ENCODE measurements at places on chromosomes 1 and 21.

DNA sequence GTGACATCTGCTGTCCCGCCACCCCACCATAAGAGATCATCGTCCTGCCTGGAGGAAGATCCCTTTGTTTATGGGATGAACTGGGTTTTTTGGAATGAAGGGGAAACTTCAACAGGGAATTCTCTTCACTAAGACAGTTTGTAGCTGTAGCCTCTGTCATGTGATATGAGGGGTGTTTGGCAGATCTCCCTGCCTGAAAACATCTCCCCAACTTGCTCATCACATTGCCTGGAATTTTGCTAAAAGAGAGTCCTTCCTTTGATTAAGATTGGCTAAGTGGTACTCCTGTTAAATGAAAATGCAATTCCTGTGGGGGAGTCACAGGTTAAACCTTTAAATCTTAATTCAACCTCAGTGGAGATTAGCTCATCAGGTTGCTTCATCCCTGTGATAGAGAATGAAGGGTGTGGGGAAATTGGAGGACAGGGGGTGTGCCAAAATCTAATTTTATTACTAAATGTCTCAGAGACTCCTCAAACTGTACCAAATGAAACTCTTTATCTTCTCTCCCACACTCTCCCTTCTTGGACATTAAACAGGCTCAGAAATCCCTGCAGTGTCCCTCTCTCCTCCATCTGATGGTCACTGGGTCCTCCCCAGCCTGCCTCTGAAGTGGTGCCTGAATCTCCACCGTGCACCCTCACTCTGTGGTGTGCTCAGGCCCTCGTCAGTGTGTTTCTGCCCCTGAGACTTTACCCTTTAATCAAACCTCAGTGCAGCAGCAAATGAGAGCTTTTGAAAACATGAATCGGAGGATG lies 54.8 kb downstream of the IER5 start:
- DNase-seq, result no peak

DNA sequence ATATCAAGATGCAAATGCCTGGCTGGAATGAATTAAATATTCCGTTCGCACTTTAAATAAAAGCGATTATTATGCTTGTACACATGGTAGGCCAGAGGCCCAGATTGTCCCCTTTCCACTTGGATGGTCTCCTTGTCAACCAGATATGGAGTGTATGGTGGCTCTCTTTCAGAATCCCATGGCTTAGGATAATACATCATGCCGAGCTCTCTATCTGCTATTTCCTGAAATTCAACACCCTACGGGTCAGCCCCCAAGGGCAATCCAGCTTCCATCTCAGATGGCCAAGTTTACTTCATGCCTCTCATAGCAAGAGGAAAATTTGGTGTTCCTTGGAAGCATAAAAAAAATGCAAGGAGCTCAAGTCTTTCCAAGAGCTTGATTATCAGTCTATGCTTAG lies 25.4 kb upstream of the FMO1 start:
- no peak for DNase-seq

DNA sequence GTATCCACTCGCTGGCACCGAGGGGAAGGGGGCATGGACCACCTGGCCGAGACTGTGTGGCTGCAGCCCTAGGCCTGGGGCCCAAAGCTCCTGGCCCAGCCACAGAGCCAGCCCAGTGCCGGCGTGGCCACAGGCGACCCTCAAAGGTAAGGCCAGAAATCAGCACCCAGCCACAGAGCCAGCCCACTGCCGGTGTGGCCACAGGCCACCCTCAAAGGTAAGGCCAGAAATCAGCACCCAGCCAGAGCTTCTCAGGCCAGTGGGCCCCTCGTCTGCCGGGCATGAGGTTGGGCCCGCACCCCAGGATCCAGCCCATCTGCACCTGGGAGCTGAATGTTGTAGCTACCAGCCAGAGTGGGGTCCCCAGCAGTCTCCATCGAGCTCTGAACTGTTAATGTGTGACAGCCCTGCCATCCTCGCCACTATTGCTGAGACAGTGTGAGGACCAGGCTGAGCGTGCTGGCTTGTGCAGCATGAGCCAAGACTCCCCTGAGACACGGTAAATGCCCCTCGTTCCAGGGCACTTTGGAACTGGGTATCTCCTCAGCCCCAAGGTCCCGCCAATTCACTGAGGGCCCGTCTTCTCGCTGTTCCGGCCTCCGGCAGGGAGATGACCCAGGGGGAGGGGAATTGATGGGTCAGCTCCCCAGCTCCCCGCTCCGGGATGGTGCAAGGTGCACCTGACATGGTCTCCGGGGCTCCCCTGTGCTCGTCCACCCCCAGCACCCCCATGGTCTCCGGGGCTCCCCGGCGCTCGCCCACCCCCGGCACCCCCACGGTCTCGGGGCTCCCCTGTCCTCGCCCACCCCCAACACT lies 4.7 kb upstream of the FTCD start:
- no peak for DNase-seq

DNA sequence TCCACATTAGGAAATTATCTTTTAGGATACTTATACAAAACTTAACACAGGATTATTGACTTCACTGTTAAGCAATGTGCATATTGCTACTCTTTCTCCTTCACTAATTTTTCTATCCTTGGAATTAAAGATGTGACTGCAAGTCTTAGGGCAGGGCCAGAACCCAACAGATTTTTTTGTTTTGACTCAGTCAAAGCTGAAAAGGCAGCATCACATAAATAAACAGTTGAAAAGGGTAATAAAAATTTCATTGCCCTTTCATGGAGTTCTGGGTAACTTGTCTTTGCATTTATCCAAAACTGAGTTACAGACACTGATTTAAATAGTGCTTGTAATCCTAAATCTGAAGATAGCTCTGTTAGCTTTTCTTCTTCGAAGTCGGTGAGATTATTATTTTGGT lies 1.9 kb upstream of the TMEM35B start:
- no peak for DNase-seq

- no peak for DNase-seq
Measured at GRCh38 chr1:222047366-222047765, 305.5 kb upstream of the DUSP10 start.
